ENCODE measurements at places on chromosomes 1 and 21.

DNA sequence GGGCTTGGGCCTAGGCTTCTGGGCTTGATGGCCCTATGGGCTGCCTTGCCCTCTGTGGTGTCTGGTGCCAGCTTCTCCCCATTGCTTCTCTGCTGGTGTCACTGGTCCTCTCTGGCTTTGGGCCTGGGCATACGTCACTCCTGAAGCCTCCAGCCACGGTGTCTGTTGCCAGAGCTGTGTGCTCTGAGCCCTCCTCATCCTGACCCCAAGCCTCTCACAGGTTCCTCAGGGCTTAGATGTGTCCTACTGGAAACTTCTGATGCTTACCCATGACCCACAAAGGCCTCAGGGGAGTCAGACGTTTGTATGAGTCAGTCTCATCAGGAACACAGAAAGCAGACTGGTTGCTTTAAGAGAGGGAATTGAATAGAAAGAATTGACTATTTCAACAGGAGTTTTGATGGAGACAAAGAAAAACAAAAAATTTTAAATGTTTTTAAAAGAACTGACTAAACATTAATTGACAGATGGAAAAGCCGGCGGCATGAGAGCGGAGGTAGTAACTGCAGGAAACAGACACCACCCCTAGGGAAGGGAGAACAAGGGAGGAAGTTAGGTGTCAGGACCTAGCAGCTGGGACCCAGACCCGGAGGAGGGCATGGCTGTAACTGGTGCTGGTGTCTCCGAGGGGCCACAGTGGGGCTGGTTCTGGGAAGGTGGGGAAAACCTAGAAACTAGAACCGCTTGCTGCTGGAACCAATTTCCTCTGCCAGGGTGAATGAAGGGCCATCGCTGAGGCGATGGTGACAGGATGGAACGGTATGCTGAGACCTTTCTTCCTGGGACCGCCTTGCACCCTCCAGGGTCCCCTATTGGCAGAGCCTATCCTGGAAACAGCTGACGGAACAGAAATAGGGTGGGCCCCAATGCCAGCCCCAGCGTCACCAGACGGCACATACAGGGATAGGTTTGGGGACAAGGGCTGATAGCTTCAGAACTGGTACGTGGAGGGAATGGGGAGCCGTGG, 40.0 kb upstream of the CITED4 start:
- DNase-seq: no peak

GRCh38 chr21:40732253-40733023, 114.5 kb downstream of the DSCAM start:
- DNase-seq: no peak

DNA sequence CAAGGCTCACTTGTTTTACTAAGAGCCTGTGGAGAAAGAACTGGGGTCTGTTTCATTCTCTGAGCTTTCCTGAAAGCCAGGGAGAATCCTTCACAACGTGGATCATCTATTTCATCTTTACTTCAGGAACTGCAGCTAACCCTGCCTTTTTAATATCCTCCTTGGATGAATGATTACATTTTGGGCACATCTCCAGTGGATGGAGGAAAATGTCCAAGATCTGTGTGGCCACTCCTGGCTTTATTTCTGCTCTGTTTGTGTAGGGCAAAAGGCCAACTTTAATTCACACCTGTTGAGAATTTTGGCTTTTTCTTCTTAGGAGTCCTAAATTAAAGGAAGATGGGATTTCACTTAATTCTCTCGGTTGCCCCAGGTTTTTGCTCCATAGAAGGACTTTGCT, 69.5 kb upstream of the CACNA1E start:
- DNase-seq: no peak

- DNase-seq: no peak
Measured at GRCh38 chr1:57832612-57833011, 408.8 kb upstream of the DAB1 start.

DNA sequence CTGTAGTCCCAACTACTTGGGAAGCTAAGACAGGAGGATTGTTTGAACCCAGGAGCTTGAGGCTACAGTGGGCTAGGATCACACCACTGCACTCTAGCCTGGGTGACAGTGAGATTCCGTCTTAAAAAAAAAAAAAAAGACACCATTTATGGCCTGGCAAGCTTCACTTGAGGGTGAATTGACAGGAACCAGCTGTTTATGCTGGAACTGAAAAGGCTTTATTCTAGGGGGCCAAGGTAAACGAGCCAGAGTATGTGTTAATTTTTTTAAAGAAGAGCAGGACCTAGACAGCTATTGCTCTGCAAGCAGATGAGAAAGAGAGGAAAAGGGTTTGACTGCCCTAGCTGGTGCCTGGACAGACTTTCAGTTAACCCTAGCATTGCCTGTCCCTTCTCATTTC, 37.0 kb downstream of the S100A6 start:
- DNase-seq: no peak

GRCh38 chr1:201164645-201165044, 10.4 kb upstream of the TMEM9 start:
- DNase-seq: peak; percentile 30

DNA sequence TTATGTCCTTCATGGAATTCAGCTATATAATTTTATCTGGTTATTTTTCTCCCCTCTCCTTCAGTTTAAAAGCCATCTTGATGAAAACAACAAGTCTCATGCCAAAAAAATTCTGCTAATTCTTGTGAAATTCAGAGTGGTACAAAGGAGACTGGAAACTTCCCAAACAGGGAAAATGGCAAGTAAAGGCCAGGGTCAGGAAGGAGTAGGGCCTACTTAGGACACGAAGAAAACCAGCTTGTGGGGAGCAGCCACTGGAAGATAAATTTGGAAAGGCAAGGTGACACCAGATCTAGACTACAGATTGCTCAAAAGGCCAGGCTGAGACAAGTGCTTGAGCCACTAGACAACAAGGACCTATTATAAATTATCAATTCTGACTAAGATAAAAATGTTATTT, 6.4 kb downstream of the TSTD1 start:
- DNase-seq: no peak

- no peak for DNase-seq
Measured at GRCh38 chr1:83641206-83641658, 357.7 kb downstream of the TTLL7 start.

- DNase-seq: no peak
Measured at GRCh38 chr21:38913120-38913892, 107.6 kb downstream of the ETS2 start.

DNA sequence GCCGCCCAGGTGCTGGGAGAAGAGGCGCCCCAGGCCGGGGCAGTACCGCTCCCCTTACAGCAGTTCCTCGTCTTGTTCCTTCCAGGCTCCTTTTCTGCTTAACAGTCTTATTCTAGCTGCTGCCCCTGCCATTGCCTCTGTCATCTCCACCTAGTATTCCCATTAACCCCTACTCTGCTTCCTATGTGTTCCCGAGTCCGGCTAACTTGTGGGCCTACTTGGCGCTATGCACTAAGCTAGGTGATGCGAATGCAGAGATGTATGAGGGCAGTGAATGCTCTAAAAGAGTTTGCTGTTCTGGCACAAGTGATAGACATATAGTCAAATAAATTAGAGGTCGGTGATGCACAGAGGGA, 276 bp upstream of the IQGAP3 start:
- DNase-seq: no peak

- DNase-seq: no peak
Measured at GRCh38 chr1:64518692-64519481, 49.0 kb downstream of the CACHD1 start.
